ENCODE measurements at places on chromosomes 1 and 21. TPM values are rescaled to one million over a fixed set of nuclear protein-coding genes. Genes with fewer than 3 reads are reported as not detected.

DNA sequence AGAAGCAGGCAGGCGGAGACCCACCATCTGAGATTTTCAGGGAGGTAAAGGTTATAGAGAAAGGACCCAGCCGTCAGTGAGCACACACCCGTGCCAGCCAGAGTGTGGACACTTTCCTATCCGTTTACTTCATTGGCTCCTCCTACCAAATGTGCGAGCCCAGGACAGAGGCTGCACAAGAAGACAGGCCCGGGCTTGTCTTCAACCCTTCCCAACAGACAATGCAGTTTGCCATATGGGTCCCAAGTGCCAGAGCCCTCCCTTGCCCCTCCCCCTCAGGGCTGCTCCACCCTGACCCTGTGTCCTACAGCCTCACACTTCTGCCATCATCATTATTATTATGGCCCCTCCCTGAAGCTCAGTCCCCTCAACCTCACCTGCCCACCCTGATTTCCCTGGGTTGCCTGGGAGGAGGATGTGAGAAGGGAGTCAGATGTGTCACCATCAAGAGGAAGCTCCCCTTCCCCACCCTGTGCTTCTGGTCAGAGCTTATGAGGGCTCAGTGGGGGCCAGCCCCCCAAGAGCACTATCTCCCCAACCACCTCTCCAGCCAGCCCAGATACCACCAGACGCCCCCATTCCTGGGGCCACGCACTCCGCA lies 9.4 kb downstream of the LAPTM5 start:
- no peaks in the 10 kb centered on the region for H3K27me3 ChIP-seq
- no peaks in the 10 kb centered on the region for H3K36me3 ChIP-seq
- peak overlapping the region; percentile 57 for H3K27ac ChIP-seq

DNA sequence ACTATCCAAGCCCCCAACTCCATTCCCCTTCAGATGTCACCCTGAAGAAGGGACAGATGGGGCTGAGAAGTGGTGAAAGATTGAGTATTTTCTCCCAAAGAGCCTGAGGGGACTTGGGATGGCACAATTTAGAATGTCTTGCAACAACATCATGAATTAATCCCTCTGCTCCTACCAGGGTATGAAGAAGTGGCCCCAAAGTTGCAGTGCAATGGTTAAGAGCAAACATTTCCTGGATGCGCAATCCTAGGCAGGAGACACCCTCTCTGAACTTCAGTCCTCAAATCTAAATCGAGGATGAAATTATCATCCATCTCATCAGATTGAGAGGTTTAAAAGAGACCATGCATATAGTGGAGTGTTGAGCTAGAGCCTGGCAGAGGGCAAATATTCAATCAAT lies 28.6 kb upstream of the CITED4 start:
- H3K4me3 ChIP-seq, result no peak overlapping the region
- no peak overlapping the region for H3K27ac ChIP-seq
- H3K4me1 ChIP-seq, result no peaks in the 10 kb centered on the region

- peaks cover 18% of the 10 kb centered on the region for H3K36me3 ChIP-seq
- H3K4me1 ChIP-seq, result no peaks in the 10 kb centered on the region
- H3K27me3 ChIP-seq, result no peaks in the 10 kb centered on the region
- no peak overlapping the region for H3K4me3 ChIP-seq
- no peak overlapping the region for H3K27ac ChIP-seq
- DNase-seq, result no peak
These were observed 203.1 kb downstream of the SIPA1L2 start for GRCh38 chr1:232426801-232427200.

DNA sequence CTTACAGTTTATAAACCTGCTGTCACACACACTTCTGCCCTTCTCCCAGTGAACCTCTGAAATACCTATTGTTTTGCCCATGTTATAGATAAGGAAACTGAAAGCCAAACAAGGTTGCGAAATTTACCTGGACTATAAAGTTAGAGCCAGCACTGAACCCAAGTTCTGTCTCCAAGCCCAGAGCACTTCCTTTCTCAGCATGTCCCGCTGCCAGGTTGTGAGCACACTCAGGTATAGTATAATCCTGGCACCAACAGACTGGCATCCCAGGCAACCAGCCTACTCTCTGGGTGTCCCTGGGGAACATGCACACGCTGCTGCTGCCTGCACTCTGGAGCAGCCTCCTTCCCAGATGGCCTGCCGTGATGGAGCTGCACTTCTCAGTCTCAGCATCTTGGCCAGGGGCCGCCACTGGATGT lies 45.1 kb downstream of the PGBD5 start:
- H3K27me3 ChIP-seq, result no peaks in the 10 kb centered on the region
- no peaks in the 10 kb centered on the region for H3K36me3 ChIP-seq
- H3K4me3 ChIP-seq, result no peak overlapping the region
- H3K4me1 ChIP-seq, result peaks cover 6% of the 10 kb centered on the region
- DNase-seq, result peak; percentile 14

DNA sequence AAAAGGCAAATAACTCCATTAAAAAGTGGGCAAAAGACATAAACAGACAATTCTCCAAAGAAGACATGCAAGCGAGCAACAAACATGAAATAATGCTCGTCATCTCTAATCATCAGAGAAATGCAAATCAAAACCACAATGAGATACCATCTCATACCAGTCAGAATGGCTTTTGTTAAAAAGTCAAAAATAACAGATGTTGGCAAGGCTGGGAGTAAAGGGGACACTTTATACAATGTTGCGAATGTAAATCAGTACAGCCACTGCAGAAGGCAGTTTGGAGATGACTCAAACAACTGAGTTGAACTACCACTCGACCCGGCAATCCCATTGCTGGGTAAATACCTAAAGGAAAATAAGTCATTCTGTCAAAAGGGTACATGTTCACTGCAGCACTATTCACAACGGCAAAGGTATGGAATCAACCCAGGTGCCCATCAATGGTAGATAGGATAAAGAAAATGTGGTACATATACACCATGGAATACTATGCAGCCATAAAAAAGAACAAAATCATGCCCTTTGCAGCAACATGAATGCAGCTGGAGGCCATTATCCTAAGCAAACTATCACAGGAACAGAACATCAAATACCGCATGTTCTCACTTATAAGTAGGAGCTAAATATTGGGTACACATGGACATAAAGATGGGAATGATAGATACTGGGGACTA lies 25.9 kb downstream of the TSPAN2 start:
- H3K4me3 ChIP-seq, result no peak overlapping the region
- H3K27me3 ChIP-seq, result no peaks in the 10 kb centered on the region
- no peak for DNase-seq
- no peaks in the 10 kb centered on the region for H3K36me3 ChIP-seq
- no peak overlapping the region for H3K27ac ChIP-seq

- no peaks in the 10 kb centered on the region for H3K36me3 ChIP-seq
- H3K4me3 ChIP-seq, result no peak overlapping the region
- DNase-seq, result no peak
- H3K27ac ChIP-seq, result no peak overlapping the region
These were observed 20.4 kb downstream of the DEGS1 start for GRCh38 chr1:224203243-224204016.

DNA sequence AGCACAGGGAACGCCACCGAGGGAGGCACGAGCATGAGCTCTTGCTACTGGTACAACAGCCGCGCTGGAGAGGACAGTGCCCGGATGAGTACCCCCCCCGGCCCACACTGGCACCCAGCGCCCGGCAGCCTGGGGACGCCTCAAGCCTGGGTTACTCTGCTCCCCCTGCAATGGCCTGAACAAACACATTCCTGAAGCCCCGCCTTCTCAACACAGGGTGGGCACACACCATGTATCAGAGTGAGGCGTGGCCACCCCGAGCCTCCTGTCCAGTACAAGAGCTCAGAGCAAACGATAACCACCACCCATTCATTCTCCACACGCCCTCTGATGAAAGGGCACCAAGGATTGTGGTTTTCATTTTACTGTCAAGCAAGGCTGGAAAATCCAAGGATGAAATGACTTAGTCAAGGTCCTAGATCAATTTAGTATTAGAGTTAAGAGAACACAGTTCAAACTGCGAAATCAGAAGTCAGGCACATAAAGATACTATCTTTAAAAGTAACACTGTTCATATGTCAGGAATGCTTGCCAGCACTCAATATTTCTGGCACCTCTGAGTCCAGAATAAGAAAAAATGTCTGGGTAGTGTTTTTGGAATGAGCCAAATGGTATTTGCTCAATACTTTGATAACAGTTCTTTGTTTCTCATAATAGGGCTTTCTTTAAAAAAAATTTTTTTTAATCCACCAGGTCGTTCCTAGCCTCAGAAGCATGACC lies 22.0 kb downstream of the UBE2G2 start:
- no peaks in the 10 kb centered on the region for H3K27me3 ChIP-seq
- no peak overlapping the region for H3K27ac ChIP-seq
- H3K4me1 ChIP-seq, result peaks cover 7% of the 10 kb centered on the region
- H3K4me3 ChIP-seq, result no peak overlapping the region

GRCh38 chr1:224271106-224271505 lies 58.9 kb downstream of the NVL start:
- no peak overlapping the region for H3K27ac ChIP-seq
- H3K27me3 ChIP-seq, result no peaks in the 10 kb centered on the region
- peaks cover 17% of the 10 kb centered on the region for H3K36me3 ChIP-seq
- H3K4me3 ChIP-seq, result no peak overlapping the region
- H3K4me1 ChIP-seq, result peaks cover 16% of the 10 kb centered on the region

DNA sequence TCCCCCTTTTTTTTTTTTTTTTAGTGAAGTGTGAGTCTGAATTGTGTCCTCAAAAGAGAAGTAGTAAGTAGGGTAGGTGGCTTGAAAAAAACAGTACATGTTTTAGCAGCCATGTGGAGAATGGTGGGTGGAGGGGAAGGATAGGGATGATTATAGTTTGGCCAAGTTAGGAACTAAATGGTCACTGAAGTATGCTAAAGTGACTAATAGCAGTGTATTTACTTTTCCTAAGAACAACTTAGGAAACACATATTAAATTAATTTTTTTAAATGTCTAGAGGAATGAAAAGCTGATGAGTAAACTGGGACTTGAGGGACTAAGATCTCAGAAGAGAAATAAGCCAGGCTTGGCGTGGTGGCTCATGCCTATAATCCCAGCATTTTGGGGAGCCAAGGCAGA lies 55.5 kb downstream of the PLA2G4A start:
- H3K4me1 ChIP-seq, result no peaks in the 10 kb centered on the region
- no peak overlapping the region for H3K4me3 ChIP-seq
- no peak overlapping the region for H3K27ac ChIP-seq
- no peaks in the 10 kb centered on the region for H3K36me3 ChIP-seq
- H3K27me3 ChIP-seq, result no peaks in the 10 kb centered on the region

- no peak overlapping the region for H3K4me3 ChIP-seq
- no peaks in the 10 kb centered on the region for H3K36me3 ChIP-seq
- DNase-seq, result no peak
- no peak overlapping the region for H3K27ac ChIP-seq
These were observed 71.6 kb downstream of the CDC14A start for GRCh38 chr1:100423832-100424337.

Gene MFSD2A
- polyA plus RNA-seq, result 27.1 TPM

Gene GJA4
- 15.0 TPM for polyA plus RNA-seq

Gene PLA2G2D
- polyA plus RNA-seq, result 0.18 TPM

Gene S100A5
- 0.10 TPM for polyA plus RNA-seq

Gene LEFTY1
- 0.58 TPM for polyA plus RNA-seq

Gene MIXL1
- 0.28 TPM for polyA plus RNA-seq

Gene KDM1A
- 84.0 TPM for polyA plus RNA-seq

Gene NR1I3
- polyA plus RNA-seq, result 13.1 TPM

Gene ANGPTL3
- 12.3 TPM for polyA plus RNA-seq

Gene ESPN
- polyA plus RNA-seq, result 256 TPM

Gene RGS8
- 0.19 TPM for polyA plus RNA-seq

All from large intestine (tissue), 12 donors.